IPS DF 6.9 (cell line): ENCODE measurements at places on chromosomes 5 and 9.

- no peak for DNase-seq
- no peak overlapping the region for H3K4me3 ChIP-seq
- peaks cover 10% of the 10 kb centered on the region for H3K27me3 ChIP-seq
- no peak overlapping the region for H3K27ac ChIP-seq
- H3K36me3 ChIP-seq = no peaks in the 10 kb centered on the region
- H3K4me1 ChIP-seq = peaks cover 12% of the 10 kb centered on the region
Observed at GRCh38 chr5:139743001-139743771, 52.4 kb upstream of the PSD2 start.

DNA sequence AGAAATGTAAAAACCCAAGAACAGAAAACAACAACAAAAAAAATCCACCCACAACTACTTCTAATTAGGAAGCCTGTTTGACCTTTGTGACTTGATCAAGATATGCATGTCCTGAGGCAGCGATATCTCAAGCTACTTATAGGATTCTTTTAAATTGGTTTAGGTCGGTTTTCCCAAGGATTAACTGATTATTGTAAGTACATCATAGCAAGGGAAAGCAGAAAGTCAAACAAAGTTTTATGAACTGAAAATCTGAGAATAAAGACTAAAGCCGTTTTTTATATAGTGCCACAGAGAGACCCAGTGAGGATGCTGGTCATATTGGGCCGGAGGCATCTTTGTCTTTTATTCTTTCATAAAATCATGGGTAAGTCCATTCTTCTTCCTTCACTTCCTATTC lies 72.0 kb downstream of the CD180 start:
- H3K4me1 ChIP-seq = no peaks in the 10 kb centered on the region
- no peak for DNase-seq
- no peak overlapping the region for H3K4me3 ChIP-seq
- no peaks in the 10 kb centered on the region for H3K36me3 ChIP-seq
- no peak overlapping the region for H3K27ac ChIP-seq
- H3K27me3 ChIP-seq = no peaks in the 10 kb centered on the region

DNA sequence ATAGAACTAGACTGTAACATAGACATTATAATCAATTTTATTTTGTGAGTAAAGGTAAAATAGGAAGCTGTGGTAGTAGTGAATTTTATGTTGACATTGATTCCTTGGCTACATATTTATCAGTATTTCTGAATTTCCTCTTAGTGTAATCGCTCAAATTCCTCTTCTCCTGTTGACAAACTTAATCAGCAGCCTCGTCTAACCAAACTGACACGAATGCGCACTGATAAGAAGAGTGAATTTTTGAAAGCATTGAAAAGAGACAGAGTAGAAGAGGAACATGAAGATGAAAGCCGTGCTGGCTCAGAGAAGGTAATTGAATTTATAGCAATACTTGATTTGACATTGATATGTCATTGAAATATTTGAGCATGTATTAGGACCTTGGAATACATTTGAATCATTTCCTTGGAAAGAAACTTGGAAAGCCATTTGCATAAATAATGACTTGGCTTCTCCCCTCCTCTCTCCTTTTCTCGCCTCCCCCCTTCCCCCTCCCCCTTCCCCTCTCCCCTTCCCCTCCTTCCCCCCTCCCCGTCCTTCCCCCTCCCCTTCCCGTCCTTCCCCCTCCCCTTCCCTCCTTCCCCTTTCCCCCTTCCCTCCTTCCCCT lies 75.5 kb downstream of the GPBP1 start:
- no peak overlapping the region for H3K27ac ChIP-seq
- peaks cover 7% of the 10 kb centered on the region; the same call in 1 of the 2 replicates for H3K36me3 ChIP-seq
- no peaks in the 10 kb centered on the region for H3K4me1 ChIP-seq
- H3K4me3 ChIP-seq = no peak overlapping the region
- H3K27me3 ChIP-seq = no peaks in the 10 kb centered on the region

- H3K27ac ChIP-seq = no peak overlapping the region
- no peaks in the 10 kb centered on the region for H3K4me1 ChIP-seq
- no peaks in the 10 kb centered on the region for H3K36me3 ChIP-seq
- DNase-seq = no peak
Observed at GRCh38 chr9:86713970-86714369, 233.3 kb downstream of the GAS1 start.

DNA sequence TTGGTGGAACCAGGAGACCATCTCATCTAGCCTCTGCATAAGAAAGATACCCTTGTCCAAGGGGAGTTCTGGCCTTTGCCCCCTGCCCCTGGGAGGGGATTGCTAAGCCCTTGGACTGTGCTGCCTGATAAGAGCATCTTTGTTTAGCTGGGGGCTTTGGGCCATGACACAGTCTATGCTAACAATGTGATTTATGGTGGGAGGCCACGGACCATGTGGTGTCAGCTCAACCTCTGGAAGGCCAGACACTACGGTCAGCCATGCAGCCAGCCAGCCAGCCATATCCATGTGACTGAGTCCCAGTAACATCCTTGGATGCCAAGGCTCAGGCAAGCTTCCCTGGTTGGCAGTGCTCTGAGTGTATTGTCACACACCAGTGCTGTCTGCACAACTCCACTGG lies 244.4 kb downstream of the FSTL4 start:
- peaks cover 11% of the 10 kb centered on the region for H3K4me1 ChIP-seq
- H3K36me3 ChIP-seq = no peaks in the 10 kb centered on the region
- no peak overlapping the region for H3K4me3 ChIP-seq
- H3K27me3 ChIP-seq = no peaks in the 10 kb centered on the region
- H3K27ac ChIP-seq = no peak overlapping the region

DNA sequence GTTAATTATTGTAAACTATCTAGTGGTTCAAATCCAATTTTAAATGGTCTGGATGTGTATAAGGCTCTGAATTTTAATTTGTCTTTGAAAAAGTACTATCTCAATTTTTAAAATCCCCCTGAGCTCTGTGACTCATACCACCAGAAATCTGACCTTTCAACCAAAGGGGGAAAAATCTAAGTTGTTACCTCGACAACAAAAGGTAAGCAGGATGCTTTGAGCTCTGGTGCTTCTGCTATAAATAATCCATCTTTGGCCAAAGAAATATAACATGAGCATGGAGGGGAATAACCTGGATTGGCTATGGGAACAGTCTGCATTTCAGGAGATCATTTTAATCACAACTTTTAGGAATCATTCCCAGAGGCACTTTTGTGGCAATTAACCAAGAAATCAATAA lies 76.3 kb upstream of the PCSK1 start:
- no peak for DNase-seq
- H3K4me3 ChIP-seq = no peak overlapping the region
- no peak overlapping the region for H3K27ac ChIP-seq
- no peaks in the 10 kb centered on the region for H3K27me3 ChIP-seq
- no peaks in the 10 kb centered on the region for H3K36me3 ChIP-seq
